Stimulated activated CD8-positive, alpha-beta memory T cell treated with anti-CD3 and anti-CD28 coated beads, Interleukin-4, amount 100 ng/mL, for 1 hour (primary cell): ENCODE measurements at places on chromosomes 7 and 10.

GRCh38 chr7:9502269-9502668, 1068.9 kb downstream of the NXPH1 start:
- DNase-seq: no peak

DNA sequence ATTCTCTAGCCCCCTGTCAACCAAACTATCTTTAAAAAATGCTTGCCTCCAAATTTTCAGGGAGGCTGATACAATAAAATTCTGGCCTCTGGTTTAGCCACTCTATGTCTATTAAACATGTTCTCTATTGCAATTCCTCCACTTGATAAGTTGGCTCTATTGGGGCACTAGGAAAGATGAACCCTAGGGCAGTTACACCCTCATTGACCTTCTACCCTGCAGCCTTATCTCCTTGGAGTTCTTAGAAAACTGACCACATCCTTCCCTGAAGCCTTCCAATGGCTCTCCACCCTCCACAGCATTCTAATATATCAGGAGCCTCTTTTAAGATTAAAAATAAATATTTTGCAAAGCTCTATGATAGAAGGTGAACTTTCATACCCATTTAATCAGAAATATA, 30.6 kb downstream of the SVOPL start:
- no peak for DNase-seq

DNA sequence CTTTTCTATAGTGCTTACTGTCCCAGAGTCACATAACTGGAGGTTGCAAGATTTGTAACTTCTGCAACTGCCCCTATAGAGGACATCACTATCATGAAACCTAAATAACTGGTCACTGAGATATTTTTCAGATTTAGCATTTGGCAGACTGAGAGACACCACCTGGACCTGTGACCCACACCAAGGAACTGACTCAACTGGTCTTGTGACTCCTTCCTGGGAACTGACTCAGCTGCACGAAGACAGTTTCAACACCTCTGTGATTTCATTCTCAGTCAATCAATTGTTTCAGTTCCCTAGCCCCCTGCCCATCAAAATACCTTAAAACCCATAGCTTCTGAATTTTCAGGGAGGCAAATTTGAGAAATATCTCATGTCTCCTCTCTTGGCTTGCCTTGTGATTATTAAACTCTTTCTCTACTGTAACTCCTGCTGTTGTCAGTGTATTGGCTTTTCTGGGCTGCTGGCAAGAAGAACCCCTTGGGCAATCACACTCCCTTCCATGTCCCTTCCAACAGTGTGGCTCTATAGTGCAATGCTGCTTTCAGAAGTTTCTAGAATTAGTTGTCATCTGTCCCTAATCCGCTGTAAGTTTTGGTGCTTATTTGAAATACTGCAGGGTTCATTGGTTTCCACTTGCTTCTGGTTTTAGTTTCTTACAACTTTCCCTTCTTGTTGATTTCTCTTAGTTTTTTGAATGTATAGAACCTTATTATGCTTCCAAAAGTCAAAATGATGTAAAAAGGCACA, 127.8 kb upstream of the ADCY1 start:
- no peak for DNase-seq

DNA sequence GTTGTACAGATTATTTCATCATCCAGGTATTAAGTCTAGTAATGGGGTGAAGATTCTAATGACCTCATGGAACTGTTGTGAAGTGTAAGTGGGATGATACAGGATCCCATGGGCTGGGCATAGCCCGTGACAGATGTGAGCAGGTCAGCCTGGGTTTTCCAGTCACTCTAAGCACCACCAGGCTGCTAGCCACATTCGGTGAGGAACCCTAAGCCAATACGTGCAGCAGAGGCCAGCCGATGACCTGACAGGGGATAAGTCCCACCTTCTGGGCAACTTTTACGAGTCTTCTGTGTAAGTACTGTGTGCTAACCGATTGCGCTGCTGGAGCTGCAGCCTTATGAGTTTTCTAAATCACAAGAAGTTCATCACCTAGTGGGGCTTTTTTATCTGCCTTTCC, 7.3 kb downstream of the ZNF503 start:
- no peak for DNase-seq
